GM13976 (cell line): ENCODE measurements at places on chromosomes 1 and 21.

- no peak for DNase-seq
Observed at GRCh38 chr1:65694126-65694525, 98.6 kb upstream of the PDE4B start.

- no peak for DNase-seq
Observed at GRCh38 chr1:61028136-61028535, 54.2 kb upstream of the NFIA start.

GRCh38 chr1:41713141-41713540 is 205.6 kb downstream of the HIVEP3 start:
- no peak for DNase-seq

- DNase-seq = no peak
Observed at GRCh38 chr21:45256021-45256911, 31.4 kb downstream of the POFUT2 start.
